ENCODE measurements at places on chromosomes 12 and 14.

DNA sequence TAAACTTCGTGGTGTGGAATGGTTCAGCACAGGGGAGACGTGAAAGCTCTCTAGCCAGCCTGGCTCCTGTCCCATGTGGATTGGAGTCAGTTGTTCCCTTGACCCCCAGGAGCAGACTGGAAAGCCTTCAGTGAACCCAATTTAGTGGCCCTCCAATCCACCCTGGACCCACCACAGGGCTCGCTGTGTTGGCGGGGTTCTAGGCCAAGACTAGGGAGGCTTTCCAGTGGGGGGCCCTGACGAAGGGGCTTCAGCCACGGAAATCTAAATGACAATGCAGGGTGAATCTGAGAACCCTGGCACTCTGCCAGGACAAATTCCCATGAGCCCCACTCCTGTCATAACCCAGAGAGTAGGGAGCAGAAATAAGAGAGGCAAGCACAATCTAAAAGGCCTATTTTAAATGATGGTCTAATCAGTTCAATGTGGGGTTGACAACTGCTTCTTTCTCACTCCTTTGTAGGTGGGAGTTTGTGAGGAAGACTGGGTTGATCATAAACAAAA is 110.8 kb downstream of the SLC35F4 start:
- DNase-seq: no peak

DNA sequence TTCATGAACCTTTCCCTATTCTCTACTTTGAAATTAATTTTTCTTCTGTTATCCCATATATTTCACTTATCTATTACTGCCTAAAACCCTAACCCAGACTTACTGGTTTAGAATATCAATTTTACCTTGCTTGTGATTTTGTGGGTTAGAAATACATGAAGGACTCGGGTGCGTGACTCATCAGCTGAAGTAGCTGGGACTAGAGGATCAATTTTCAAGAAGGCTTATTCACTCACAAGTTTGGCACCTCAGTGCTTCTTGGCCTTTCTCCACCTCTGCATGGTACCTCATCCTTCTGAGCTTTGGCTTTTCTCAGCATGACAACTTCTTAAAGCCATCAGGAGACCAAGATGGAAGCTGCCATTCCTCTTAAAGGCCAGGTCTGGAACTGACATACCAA is 57.8 kb downstream of the TMEM117 start:
- no peak for DNase-seq

DNA sequence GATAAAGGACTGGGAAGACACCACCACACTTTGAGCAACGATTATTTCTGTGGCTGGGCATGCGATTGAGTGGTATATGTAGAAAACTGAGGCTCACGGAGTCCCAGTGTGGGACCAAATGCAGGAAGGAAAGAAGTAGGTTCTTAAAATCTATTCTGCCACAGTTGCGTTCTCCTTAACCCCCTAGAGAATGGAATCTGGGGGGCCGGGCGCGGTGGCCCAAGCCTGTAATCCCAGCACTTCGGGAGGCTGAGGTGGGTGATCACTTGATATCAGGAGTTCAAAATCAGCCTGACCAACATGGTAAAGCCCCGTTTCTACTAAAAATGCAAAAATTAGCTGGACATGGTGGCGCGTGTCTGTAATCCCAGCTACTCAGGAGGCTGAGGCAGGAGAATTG is 29.9 kb upstream of the CORO1C start:
- no peak for DNase-seq

DNA sequence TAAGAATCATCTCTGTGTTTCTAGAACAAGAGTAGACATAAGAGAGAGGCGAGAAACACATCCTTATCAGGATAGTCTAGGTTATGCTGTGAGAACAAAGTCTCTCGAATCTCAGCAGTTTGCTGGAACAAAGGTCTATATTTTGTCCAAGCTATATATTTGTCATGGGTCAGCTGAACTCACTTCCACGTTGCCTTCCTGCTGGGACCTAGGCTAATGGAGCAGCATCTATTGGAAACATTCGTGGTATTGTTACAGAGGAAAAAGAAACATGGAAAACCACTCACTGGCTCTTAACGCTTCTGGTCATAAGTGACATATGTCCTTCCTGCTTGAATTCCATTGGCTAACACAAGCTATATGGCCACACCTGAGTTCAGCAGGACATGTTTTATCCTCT is 112.6 kb upstream of the DYRK2 start:
- no peak for DNase-seq

GRCh38 chr12:24285448-24285847 is 336.0 kb upstream of the SOX5 start:
- no peak for DNase-seq

DNA sequence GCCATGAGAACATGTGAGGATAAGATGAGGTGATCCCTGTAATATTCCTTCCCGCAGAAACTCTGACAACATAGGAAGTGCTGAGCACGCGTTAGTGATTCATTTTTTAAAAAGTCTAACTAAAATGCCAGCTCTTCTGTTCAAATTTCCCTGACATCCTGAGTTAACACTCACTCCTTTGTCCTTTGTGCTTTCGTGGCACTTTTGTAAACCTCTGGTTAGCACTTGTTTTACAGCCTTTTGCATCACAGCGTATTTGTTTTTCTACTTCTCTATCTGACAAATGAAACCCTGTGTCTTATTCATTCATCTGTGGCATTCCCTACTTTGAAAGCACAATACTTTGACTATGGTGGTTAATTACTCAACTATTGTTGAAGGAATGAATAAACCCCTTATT is 313.6 kb downstream of the NUAK1 start:
- DNase-seq: no peak

Measured in activated T-cell treated with anti-CD3 and anti-CD28 coated beads for 48 hours (primary cell).